Activated CD8-positive, alpha-beta memory T cell treated with anti-CD3 and anti-CD28 coated beads, Interleukin-2, amount 50 U/mL, for 48 hours (primary cell): ENCODE measurements at places on chromosomes 3 and 15.

DNA sequence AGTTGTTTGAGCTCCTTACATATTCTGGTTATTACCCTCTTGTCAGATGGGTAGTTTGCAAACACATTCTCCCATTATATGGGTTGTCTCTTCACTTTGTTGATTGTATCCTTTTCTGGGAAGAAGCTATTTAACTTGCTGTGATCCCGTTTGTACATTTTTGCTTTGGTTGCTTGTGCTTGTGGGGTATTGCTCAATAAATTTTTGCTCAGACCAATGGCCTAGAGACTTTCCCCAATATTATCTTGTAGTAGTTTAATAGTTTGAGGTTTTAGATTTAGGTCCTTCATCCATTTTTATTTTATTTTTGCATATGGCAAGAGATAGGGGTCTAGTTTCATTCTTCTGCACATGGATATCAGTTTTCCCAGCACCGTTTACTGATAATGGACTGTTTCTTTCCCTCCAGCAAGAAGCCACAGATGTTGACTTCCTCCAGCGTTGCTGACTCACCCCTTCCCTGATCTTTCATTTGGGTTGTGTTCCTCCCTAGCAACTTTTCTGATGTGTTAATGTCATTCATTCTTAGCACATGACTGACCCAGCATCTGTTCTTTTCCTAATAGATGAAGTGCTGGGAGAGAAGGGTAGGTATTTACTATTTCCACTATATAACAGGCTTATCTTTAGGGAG, 166.7 kb upstream of the SGO1 start:
- DNase-seq: no peak

DNA sequence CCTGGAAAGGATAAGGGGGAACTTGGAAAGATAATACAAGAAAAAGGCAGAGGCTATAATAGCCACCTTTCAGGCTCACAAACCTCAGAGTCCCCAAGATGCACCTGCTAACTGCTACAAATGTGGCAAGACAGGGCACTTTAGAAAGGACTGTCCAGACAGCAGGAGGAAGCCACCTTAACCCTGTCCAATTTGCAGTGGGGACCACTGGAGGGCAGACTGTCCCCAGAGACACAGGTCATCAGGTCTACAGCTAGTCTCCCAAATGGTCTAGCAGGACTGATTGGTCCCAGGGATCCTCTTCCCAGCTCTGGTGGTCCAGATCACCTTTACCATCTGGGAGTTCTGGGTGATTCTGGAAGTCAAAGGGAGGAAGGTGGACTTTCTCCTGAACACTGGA, 882.5 kb upstream of the GBE1 start:
- DNase-seq: no peak

DNA sequence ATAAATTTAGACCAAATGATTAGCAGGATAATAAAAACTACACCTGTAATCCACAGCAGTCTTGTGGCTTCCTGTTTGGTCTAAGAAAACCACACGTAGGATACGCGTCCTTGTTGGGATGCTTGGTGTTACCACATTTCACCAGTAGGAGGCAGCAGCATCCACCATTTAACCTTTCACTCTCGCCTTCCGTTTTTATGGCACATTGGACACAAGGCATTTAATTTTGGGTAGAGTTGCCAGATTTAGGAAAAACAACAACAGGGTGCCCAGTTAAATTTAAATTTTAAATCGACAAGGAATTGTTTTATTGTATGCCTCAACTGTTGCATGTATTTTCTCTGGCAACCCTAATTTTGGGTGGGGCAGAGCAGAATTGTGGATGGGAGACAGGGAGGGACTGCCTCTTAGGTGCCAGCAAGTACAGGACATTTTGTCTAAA, 6.3 kb downstream of the LRRC31 start:
- peak; percentile 80 for DNase-seq

DNA sequence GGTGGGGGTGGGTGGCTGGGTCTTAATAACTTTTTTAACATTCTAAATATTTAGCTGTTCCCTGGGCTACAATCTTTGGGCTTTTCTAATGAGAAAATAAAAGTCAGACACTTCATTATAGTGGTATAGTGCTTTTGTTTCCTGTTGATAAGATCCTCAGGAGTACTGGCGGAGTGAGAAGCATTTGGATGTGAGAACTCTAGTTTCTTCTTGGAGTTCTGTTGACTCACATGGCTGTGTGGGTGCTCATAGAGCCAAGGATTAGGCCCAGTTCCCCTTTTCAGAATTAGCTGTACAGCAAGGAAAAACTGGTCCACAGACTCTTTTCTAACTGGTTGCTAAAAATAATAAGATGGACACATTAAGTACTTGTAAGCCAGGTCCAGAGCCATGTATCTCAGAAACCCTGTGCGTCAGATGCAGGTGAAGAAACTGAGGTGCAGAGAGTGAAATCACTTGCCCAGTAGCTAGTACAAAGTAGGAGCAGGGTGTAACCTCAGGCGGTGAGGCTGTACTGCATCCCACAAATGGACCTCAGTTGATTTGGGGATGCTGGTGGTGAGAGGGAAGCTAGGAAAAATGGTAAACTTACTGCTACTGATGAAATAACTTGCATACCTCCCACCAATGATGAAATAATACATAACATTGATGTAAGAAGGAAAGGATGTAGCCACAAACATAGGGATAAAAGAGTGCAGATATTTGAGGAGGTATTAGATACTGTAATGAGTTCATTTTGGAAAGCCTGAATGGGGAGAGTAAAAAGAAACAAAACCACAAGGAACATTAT, 2.3 kb downstream of the ITPR1 start:
- DNase-seq: no peak

DNA sequence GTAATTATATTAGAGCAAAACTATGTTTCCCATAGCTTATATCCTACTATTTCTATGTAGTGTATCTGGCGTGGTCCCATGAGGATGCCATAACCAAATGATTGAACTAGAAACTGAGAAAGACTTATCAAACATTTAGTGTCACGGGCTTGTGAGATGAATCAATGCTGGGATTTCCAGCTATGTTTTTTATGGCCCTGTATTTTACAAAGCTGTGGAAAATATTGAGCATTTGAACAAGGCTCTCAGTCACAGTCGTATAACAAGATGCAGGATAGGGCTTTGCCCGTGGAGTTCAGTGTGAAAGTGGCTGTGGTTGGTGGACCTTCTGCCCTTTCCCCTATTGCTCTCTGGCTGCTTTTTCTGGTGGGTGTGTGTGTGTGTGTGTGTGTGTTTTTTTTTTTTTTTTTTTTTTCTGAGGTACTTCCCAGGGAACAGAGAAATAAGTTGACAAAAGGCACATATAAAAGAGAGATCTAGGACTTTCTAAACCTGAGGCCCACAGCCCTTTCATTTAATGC, 60.7 kb downstream of the CACNA1D start:
- no peak for DNase-seq
